Kidney epithelial cell (primary cell): ENCODE measurements at places on chromosomes 13 and 19. TPM values are rescaled to one million over a fixed set of nuclear protein-coding genes. Genes with fewer than 3 reads are reported as not detected.

CDC42EP5 gene
- 21.4 and 24.4 TPM in 2 replicates for total RNA-seq

GRCh38 chr19:17235971-17236777 lies 9.5 kb downstream of the NR2F6 start:
- DNase-seq, result no peak

- no peak for DNase-seq
These were observed 703 bp downstream of the RASGRP4 start for GRCh38 chr19:38425222-38425809.

DNA sequence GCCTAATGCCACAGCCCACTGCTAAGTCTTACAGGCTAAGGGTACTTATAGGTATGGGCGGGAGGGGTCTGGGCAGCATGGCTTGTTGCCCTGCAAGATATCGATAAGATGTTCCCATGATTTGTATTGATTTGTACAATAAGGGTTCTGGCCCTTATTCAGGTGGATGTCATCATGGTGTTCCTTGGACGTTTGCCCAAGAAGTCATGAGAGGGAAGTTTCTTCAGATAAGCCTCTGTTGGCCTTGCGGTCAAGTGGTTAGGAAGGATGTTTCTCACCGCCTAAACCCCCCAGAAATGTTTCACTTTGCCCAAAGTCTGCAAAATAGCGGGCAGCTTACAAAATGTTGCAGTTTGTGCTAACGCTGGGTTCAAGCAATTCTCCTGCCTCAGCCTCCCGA lies 7.3 kb downstream of the PARP4 start:
- DNase-seq, result no peak

GRCh38 chr19:29162694-29163093 lies 50.3 kb downstream of the UQCRFS1 start:
- DNase-seq, result no peak

DNA sequence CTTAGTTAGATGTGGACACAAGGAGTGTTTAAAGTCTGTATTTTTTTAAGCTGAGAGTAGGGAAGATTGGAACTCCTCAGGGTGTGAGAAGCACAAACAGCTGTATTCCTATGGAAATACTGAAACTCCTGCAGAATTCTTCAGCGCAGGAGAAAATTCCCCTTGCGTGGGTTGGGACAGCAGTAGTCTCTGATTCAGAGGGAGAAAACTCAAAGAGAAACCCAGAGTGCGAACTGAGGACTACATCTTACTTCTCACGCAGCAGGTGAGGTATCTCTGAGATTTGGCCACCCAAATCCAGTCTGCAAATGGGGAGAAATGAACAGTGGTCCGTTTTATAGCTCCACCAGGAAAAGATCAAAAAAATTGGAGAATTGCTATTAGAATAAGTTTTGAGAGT lies 60.9 kb downstream of the FRY start:
- no peak for DNase-seq

GRCh38 chr19:31641591-31641990 lies 292.4 kb upstream of the TSHZ3 start:
- peak; percentile 7 for DNase-seq

- DNase-seq, result no peak
These were observed 76.9 kb downstream of the GADD45B start for GRCh38 chr19:2552859-2553258.

DNA sequence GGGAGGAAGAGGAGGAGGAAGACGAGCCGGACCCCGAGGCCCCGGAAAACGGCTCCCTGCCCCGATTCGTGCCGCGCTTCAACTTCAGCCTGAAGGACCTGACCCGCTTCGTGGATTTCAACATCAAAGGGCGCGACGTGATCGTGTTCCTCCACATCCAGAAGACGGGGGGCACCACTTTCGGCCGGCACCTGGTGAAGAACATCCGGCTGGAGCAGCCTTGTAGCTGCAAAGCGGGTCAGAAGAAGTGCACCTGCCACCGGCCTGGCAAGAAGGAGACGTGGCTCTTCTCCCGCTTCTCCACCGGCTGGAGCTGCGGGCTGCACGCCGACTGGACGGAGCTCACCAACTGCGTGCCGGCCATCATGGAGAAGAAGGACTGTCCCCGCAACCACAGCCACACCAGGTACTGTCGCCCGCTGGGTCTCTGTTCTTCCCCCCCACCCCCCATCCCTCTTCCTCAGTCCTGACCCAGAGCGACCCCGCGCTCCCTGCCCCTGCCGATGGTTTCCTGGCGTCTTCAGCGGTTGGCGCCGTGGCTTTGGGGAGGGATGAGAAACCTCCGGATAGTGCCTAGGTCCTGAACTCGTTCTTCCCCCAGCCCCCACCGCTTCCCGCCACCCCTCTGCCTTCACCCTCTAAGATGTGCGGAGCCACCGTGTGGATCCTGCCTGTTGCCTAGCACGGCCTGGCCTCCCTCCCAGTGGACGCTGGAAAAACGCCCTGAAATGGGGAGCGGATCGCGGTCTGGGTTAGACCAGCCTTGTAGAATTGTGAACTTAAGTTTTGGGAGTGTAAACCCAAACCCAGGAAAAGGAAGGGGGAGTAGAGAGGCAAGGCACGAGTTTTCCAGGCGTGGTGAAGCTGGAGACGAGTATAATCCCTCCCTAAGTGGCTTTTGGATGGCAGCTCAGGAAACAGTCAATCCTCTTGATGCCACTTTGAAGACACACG lies 1.5 kb downstream of the HS6ST3 start:
- DNase-seq, result no peak

DNA sequence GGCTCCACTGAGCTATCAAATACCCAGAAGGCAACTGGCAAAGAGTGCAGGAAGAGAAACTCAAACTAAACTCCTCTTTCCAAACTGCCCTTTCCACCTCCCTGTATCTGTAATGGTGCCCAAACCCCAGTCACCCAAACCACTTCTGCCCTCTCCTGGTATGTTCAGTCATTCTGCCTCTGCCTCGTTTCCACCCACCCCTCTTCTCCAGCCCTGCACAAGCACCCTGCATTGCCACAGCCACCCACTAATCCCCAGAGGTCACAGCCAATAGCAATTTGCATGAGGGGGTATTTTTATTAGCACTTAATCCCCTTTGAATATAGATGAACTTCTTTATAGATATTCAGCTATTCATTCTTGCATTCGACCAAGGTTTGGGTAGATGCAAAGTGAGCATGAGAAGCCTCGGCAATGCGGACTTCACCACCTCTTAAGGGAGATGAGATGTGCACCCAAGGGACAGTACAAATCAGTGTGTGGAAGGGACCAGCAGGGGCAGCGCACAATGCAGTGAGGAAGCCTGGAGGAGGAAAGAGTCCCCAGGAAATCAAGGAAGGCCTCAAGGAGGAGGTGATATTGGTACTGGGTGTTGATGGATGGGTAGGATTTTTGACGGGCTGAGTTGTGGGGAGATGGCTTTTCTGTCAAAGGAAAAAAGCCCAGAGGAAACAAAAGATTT lies 12.4 kb downstream of the TMEM272 start:
- DNase-seq, result no peak

BEST2 gene
- not detected in 2 replicates for total RNA-seq

HIF3A gene
- total RNA-seq, result 0.42 and 0.75 TPM in 2 replicates

SIGLEC5 gene
- total RNA-seq, result not detected in 2 replicates

DNA sequence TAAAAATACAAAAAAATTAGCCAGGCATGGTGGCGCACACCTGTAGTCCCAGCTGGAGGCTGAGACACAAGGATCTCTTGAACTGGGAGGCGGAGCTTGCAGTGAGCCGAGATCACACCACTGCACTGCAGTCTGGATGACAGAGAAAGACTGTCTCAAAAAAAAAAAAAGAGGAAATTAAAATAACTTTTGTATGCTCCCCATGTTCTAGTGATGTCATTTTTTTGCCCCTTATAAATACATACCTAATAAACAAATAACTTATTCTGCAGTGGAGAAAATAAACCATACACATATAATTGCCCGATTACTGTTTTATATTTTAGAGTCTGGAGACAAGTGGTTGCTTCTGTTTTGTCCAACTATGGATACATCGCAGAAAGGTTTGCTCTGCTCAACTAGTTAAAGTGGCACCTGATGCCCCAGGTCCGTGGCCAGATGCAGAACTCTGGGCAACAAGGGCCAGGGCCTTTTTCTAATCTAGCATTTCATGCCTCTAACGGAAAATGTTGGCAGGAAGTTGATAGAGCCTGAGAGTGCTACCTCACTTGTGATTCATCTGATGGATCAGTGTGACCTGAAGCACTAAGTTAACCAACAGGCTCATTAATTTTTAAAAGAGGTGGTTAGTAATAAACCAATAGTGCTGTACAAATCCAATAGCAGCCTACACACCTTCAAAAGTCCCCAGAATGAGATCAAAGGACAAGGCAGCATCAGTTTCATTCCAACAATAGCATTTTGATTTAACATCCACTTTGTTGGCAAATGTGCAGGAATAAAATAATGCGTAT lies 18.8 kb downstream of the UBE2L5 start:
- DNase-seq, result no peak
